ENCODE measurements at places on chromosomes 11 and 22.

DNA sequence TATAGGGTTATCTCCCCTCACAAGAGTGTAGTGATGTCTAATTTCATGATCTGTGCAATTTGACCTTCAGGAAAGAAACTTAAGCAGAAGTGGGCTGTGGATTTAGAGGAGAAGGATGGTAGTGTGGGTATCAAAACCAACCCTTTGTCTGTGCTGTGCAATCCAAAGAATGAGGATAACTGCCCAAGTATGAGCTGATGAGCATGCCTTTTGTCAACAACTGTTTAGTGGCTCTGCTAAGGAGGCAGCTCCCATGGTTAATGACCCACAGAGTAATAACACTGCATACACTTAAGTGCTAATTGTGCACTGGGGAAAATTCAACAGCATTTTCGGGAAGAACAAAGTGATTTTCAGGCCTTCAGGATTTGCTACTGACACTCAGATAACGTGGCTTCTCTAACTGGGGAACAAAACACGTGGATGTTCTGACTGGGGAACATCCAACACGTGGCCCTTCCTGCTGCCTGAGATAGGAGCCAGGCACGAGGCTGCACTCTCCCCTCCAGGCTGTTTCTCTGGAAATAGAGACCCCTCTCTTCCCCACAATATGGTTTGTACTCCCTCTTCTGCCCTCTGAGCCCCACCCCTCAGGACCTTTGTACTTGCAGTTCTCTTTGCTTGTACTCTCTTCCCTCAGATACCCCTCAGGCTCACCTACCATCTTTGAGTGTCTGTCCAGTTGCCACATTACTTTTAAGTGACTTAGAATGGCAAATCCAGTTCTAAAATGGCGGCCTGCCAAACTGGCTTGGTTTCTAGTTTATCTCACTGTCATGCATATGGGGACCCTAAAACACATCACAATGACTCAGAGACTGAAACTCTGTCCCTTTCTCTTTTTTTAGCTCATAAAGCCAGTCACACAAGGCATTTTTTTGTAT, 234.9 kb upstream of the POU2AF2 start:
- DNase-seq = no peak

- DNase-seq = no peak
Measured at GRCh38 chr11:2272228-2272945, 2.0 kb upstream of the ASCL2 start.

DNA sequence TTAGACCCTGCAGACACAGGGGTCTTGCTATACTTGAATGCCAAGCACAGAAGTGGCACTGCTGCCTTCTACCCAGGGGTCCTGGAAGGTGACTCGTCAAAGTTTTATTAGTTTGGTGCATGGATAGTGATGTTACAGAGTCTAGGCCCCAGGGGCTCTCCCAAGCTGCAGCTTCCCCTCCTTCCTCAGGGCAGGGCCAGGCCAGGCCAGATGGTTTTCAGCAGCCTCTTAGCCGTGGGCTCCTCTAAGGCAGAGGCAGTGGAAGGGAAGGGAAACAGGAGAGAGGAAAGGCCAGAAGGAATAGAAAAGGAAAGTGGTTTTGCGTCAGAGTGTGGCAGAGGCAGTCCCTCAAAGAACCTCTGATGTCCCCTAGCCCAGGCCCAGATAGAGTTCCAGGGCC, 21.9 kb downstream of the ANKK1 start:
- DNase-seq = no peak

DNA sequence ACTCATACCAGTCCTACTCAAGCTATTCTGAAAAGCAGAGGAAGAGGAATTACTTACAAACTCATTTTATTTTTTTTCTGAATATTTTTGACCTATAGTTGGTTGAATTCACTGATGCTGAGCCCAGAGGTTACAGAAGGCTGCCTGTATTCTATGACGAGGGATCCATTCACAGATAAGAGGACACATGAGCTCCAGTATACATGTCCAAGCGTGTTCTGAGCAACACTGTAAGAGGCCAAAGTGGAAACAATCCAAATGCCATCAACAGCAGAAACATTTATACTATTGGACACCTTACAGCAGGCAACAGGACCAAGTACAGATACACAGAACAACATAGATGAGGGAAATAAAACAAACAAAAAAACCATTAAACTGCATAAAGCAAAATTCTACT, 10.3 kb downstream of the KDM4E start:
- DNase-seq = no peak

GRCh38 chr11:27551127-27551526, 44.6 kb upstream of the LIN7C start:
- DNase-seq = no peak

DNA sequence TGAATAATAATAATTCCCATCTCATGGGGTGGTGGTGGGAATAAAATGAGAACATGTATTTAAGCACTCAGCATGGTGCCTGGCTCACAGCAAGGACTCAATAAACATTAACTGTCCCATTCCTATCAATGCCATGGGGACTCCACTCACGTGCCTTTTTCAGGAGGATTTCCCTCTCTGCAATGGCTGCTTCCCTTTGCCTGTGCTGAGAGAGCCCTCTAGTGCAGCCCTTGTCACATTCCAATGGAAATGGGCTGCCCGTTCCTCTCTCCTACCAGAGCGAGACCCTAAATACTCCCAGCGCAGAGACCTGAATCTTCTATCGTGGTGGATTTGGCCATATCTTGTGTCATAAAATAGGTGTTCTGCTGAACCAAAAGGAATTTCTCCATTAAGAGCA, 621.5 kb upstream of the B3GAT1 start:
- DNase-seq = no peak

GRCh38 chr11:100830274-100830673, 143.2 kb downstream of the ARHGAP42 start:
- DNase-seq = no peak

- no peak for DNase-seq
Measured at GRCh38 chr11:75342966-75343870, 8.2 kb downstream of the ARRB1 start.

- no peak for DNase-seq
Measured at GRCh38 chr11:115153135-115153534, 351.1 kb downstream of the CADM1 start.

DNA sequence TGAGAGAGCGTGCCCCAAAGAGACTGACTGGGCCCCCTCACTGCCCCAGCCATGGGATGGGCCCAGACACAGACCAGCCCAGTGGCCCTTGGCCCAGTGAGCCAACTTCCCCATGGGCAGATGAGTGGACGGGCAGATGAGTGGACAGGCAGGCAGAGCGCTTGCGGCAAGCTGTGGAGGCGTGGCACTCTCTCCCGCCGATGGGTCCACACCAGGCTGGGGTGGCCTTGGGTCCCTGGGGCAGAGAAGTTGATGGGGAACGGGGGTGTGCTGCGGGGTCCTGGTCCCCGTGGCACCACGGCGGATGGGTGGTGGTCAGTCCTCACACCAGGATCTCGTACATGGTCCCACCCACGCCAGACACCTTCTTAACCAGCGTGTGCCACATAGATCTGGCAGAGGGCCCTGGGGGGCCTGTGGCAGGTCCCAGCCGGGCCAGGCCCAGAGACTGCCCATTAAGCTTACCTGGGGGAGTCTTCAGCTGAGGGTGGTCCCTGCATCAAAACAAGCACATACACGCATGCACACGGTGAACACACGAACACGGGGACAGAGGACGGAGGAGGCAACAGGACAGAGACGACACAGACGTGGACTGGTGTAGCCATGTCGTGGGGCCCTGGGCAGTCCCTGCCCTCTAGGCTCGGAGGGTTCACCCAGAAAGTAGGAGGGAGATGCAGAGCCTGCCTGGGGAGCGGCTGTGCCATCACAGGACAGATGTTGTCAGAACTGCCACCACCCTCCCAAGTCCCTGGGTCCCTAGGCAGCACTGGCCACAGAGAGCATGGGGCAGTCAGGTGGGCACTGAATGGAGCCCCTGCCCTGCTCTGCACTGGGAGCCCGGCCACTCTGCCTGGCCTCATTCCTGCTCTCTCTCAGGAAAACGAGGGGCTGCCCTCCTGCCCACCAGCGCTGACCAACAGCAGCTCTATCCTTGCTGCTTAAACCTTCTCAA, 182.2 kb downstream of the IGLL1 start:
- DNase-seq = no peak

DNA sequence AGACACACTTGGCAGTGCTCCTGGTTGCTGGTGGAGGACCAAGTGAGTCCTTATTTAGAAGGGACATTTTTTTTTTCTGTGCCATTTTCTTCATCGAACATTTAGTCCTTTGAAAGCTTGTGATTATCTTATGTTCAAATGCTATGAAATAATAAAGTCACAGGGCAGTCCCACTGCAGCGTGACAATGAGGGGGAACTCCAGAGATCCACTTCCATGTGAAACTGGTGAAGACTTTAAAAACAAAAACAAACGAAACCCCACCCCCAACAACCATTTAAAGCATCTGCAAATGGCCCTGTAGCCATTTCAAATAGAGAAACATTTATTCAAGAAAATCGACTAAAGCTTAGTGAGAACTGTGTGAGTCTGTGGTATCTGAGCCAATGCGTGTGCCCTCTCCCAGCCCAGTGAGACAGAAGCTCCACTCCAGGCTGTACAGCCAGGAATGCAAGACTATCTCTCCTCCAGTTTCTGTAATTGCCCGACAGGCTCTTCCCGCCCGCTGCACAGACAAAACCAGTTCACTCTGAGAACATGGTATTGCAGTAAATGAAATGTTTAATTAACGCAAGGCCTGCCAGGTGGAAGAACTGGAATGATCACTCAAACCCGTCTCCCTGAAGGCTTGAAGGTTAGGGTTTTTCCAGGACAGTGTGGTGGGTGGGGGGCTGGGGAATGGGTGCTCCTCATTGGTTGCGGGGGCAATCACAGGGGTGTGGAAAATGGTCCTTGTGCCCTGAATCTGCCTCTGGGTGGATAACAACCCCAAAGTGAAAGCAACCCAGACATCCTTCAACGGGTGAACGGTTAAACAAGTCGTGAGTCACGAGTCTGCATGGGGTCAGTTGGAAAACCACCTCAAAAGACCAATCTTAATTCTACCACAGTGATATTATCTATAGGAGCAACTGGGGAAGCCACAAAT, 8.4 kb downstream of the KRTAP5-6 start:
- no peak for DNase-seq

DNA sequence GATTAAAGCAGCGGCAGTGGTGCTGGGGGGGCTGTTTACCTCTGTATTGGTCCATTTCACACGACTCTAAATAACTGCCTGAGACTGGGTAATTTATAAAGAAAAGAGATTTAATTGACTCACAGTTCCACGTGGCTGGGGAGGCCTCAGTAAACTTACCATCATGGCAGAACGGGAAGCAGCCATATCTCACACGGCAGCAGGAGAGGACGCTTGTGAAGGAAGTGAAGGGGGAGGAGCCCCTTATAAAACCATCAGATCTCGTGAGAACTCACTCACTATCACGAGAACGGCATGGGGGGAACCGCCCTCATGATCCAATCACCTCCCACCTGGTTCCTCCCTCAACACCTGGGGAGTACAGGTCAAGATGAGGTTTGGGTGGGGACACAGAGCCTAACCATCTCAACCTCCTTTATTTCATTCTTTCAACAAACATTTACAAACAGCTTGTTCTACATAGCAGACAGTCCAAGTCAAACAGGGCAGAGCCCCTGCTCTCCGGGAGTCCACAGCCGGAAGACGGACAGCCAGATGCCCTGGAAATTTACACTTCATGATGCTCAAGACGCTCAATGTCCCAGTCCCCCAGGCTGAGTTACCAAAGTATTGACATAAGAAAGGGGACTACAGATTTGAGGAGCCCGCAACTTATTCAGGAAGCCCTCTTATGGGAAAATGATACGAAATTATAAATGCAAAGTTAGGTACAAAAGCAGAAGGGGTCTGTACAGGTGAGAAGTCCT, 26.3 kb upstream of the HMGXB4 start:
- DNase-seq = no peak

DNA sequence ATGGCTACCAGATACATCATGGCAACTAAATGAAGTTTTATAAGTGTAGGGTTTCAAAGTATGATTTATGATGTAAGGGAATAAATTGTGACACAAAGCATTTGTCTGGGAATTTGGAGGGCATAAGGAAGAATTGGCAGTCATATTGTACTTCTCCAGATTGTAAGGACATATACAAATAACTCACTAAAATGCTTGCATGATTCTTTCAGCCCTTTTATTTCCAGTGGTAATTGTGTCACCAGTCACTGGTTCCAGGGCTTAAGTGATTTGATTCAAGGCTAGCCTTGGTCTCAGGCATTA, 299.4 kb upstream of the ANO5 start:
- DNase-seq = no peak

GRCh38 chr22:37525073-37525745, 6.0 kb upstream of the CARD10 start:
- DNase-seq = no peak

DNA sequence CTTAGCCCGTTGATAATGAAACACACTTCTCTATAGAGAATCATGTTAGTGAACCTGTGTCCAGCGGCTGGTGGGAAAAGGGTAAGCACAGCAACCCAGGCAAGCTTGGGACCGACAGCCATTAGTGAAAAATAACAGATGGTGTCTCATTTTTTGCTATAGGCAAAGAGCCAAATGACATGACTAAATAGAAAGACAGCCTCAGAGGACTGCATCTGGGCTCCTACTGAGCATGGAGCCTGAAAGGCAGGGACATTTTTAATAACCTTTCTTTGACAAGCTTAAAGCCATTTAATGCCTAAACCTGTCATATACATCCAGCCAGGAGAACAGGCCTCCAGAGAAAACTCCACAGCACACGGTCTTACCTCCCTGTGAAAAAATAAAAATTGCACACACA, 67.0 kb downstream of the FANCF start:
- no peak for DNase-seq

DNA sequence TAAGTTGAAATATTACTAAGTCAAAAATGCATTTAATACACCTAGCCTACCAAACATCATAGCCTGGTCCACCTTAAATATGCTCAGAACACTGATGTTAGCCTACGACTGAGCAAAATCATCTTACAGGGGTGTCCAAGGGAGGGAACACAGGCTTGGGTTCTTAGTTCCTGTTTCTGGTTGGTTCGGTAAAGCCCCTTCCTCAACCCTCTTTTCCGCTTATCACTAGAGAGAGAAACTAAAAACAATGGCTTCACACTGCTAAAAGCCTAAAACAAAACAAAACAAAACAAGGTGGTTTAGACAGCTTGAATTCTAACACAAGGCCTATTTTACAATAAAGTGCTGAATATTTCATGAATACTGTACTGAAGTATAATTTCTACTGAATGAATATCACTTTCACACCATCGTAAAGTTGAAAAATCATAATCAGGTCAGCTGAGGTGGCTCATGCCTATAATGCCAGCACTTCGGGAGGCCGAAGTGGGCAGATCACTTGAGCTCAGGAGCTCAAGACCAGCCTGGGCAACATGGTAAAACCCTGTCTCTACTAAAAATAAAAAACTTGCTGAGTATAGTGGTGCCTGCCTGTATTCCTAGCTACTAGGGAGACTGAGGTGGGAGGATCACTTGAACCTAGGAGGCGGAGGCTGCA, 118.0 kb downstream of the SIK3 start:
- no peak for DNase-seq

- DNase-seq = no peak
Measured at GRCh38 chr11:6927030-6927617, 898 bp downstream of the ZNF215 start.

- DNase-seq = no peak
Measured at GRCh38 chr11:124642628-124643027, 20.0 kb downstream of the TBRG1 start.

- DNase-seq = no peak
Measured at GRCh38 chr11:69446108-69446507, 35.4 kb upstream of the LINC01488 start.
